Stimulated activated CD8-positive, alpha-beta memory T cell treated with anti-CD3 and anti-CD28 coated beads, Interleukin-4, amount 100 ng/mL, for 48 hours (primary cell): ENCODE measurements at places on chromosomes 6 and 20.

DNA sequence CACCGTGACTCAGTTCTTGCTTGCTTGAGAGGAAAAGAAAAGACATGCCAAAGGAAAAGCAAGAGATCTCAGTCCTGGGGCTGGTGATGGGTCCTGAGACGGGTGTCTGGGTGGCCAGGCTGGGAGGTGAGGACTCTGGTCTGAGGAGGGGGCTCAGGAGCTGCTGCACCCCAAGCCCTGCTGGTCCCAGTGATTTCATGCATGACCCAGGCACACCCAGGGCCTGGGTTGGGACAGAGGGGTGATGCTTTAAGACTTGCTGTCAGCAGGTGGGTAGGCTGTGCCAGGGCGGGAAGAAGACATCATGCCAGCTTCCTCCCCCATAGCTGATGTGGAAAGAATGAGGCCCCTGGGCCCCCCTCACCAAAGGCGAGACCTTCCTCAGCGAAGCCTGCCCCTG is 65.1 kb upstream of the PMEPA1 start:
- no peak for DNase-seq

GRCh38 chr6:99393366-99393697 is 663 bp downstream of the COQ3 start:
- no peak for DNase-seq

DNA sequence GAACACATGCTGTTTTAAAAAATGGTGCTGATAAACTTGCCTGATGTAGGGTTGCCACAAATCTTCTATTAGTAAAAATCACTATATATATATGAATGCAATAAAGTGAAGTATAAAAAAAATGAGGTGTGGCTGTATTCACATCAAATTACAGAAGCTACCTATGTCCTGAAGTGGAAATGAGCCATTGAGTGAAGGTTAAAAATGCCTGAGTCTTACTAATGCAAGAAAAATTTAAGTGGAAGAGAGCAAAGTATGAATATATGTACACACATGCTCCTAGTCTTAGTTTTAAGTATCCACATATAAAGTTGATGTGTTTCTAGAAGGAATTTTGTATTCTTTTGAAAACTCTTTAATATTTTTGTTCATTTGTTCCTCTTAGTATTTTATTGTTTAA is 808.3 kb upstream of the MAN1A1 start:
- DNase-seq: no peak

GRCh38 chr6:109295109-109295773 is 87.0 kb downstream of the CD164 start:
- DNase-seq: no peak

GRCh38 chr6:82145926-82146452 is 101.6 kb downstream of the IBTK start:
- DNase-seq: no peak

- peak; percentile 58 for DNase-seq
Observed at GRCh38 chr20:6142348-6142993, 19.6 kb upstream of the FERMT1 start.

GRCh38 chr20:38673725-38674091 is 50.6 kb upstream of the SLC32A1 start:
- DNase-seq: peak; percentile 45

DNA sequence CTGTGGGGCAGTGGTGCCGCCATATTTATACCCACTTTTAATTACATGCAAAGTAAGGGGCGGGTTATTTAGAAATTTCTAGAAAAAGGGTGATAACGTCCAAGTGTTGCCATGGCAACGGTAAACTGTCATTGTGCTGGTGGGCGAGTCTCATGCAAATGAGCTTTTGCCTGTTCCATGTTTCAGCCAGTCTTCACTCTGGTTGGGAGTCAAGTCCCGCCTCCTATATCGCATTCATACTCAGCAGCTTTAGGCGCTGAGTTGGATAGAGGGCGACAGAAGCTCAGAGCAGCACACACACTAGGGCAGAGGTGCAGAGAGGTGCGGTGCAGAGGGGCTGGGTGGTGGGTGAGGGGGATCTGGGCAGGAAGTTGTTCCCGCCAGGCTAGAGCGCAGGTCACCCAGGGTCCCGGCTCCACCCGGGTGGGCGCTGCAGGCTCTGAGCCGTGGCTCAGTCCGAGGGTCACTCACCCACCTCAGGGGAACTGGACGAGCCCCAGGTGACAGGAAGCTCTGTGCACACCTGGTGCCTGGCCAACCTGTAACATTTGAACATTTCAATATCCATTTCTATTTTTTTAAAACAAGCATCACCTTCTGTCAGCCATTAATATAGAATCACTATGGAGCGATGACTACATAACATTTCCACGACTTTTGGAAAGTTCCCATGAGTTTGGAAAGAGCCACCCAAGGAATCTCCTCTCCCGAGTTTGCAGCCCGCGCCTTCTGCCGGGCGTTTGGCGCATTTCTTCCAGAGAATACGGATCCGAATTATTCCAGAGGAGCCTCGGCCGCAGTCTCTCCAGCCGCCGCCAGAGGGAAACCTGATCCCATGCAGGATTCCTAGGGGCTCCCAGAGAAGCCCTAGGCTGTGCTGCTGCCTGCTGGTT is 89.1 kb upstream of the PHACTR3 start:
- DNase-seq: peak; percentile 59

- no peak for DNase-seq
Observed at GRCh38 chr20:48129345-48129942, 344.2 kb upstream of the SULF2 start.

- no peak for DNase-seq
Observed at GRCh38 chr20:16580147-16580546, 6.9 kb upstream of the KIF16B start.

- DNase-seq: peak; percentile 49
Observed at GRCh38 chr20:62668441-62669027, 26.2 kb downstream of the SLCO4A1 start.

DNA sequence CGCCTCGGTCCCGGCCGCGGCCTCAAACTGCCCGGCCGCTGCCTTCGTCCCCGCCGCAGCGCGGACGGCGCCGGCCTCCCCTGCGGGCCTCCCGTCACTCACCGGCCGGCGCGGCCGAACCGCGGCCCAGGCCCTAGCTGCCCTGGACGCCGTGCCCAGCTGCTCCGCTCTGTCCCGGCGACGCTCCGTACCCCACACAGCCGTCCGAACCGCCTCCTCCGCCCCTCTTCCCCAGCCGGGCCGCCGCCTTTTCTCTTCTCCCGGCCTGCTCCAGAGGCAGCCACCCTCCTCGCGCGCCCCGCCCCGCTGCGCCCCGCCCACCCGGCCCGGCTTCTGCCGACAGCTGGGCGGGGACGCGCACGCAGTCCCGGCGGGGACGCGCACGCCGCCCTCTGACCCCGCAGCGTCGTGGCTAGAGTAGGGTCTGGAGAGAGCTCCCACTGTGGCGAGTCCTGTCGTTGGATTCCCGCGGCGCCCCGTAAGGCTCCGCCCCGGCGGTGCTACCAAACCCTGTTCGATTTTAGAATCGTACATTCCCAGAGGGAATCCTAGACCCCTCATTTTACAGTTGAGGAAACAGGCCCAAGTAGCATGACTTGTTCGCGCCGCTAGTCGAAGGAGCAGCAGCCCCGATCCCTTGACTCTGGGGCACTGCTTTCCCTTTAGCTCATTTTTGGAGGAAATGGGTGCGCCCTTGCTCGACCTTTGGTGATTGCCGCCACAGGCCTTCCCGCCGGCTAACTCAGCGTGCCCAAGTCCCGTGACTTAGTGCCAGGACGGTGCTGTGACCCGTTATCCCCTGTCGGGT is at the start of gene FBXO30:
Gene FBXO30, minus strand, starts transcription at position 295 of the 808 bp plus-strand sequence. CDS start 8,390 bp downstream, outside the sequence.
- DNase-seq: peak; percentile 89

DNA sequence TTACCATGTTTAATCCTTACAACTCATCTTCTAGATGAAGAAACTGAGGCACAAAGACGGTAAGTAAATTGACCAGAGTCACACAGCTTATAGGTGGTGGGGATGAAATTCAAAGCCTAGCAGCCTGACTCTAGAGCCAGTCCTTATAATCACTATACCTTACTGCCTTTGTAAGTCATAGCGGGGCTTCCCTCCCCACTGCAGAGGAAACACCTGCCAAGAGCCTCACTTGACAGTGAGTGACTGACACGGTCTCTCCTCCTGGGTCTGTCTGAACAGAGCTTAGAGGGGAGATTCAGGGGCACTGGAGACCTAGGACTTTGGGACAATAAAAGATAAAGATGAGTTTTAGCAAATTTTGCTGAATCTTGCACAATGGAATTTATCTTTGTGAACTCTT is 12.8 kb downstream of the SUN5 start:
- DNase-seq: no peak

- no peak for DNase-seq
Observed at GRCh38 chr6:161440299-161440698, 166.4 kb upstream of the AGPAT4 start.

- DNase-seq: no peak
Observed at GRCh38 chr6:143838395-143838794, 4.7 kb upstream of the LTV1 start.

GRCh38 chr6:140956571-140957369 is 1176.0 kb upstream of the GJE1 start:
- DNase-seq: no peak

DNA sequence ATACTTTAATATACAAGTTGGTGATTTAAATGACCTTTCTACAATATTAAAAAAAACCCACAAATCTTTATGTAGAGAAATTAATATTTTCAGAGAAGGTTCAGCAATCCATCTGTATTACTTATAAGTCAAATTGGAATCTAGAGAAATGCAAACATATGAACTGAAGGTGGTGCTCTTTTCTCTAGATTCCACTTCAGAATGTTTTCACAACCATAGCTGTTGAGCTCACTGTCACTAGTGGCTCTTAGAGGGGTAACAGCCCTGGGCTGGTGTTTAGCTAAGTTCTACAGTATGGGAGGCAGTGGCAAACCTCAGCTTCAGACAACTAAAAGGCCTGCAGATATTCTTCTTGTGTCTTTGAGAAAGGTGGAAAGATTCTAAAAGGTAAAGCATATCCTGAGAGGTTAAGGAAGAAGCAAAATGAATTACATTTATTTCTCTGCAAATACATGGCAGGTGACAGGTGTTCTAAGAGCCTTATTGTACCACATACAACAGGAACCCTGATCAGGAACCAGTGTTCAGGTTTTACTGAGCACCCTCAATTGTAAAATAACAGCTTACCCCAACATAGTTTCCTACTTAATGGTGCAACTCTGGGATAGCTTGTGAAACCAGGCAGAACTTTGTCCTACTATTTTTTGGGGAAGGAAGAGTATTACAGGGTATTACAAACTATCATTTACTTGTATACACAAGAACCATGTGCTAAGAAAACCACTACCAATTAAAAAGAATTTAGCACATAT is 56.6 kb upstream of the SAMHD1 start:
- DNase-seq: peak; percentile 21
